Posterior cingulate gyrus (tissue), 11 donors: ENCODE measurements at places on chromosomes 1 and 21.

GRCh38 chr1:121413821-121414220, 229.0 kb downstream of the SRGAP2C start:
- DNase-seq, result no peak

DNA sequence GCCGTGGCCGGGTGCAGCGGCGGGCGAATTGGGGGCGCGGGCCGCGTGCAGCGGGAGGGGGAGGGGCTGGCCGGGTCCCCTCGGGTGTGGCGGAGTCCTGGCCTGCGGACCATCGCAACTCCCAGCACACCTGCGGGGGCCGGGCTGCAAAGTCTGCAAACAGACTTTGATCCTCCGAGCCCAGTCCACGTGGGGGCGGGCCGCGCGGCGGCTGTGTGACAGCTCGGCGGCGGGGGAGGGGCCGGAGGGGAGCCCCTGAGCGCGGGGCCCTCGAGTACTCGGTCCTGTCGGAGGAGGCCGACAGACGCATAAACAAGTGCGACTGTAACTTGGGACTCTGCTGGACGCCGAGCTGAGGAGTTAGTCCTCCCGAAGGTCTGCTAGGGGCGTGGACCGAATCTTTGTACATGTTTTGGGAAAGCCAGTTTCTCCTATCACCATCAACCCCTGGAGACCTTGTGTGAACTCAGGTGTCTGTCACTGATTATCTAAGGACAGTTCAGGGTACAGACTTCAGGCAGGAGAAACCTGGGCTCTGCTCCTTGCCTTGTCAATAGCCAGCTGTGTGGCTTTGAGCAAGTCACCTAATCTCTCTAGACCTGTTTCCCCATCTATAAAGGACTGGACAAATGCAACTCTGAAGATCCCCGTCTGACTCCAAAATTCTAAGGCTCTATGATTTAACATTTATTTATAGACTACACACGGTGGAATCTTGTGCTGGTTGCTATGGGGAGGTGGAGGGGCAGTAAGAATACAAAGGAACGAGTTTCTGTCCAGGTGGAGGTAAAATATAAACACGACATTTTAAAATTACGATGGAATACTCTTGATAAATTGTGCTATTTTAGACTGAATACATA, 710 bp upstream of the SLC30A1 start:
- peak; percentile 71 for DNase-seq

DNA sequence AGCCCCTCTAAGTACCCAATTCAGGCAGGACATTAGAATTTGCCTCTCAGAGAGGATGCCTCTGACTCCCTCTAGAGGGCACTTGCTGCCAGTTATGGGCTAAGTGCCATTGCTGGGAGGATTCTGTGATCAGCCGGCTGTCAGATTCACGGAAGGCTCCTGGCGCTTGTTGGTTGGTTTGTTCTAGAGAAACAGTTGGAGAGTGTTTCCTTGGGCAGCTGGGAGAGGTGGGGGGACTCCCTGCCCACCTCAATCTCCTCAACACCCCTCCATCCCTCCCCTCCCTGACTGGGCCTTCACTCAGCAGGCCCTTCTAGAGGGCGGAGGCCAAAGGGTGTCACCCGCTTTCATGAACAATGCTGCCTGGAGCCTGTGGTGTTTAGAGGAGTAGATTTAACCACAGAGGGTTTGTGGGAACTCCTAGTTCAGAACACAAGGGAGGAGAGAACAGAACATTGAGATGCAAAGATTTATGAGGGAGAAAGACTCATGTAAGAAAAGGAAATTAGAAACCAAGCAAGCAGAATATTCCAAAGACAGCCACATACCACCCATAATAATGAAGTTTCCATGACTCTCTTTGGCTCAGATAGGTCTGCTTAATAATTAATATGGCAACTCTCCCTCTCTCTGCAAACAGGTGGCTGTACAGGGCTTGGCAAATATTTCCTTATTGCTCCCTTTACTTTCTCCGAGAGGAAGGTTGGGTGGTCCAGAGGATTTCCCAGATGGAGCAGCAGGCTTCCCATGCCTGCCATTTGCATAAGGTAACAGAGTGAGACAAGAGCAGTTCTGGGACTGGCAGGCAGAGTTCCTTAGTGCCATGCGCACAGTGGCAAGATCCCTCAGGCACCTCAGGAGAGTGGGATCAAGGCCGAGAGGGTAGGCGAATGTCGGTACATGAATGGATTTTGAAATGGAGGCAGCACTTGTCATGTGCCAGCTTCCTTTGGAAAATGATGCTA, 30.0 kb upstream of the ACP6 start:
- peak; percentile 55 for DNase-seq

DNA sequence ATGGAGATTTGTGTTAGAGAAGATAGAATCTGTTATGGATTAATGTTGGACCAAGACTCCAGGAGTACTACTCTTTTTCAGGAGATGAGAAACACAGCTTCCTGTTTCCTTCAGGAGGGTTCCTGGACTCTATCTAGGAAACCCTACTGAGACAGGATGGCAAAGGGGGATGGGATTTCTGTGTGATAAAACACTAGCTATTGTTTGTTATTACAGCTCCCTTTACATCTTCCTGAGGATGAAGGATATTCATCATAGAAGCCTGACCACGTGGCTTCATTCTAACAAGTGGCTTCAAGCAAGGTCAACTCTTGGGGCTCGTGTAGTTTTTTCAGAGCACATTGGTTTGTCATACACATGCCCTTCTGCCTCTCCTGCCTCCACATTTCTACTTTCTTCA, 33.3 kb downstream of the RGL1 start:
- no peak for DNase-seq

GRCh38 chr1:222784916-222785315, 29.9 kb upstream of the DISP1 start:
- DNase-seq, result no peak

GRCh38 chr1:29123887-29124365, at the start of gene TMEM200B:
TSS of gene TMEM200B (minus strand) at chr1:29123903. CDS start at chr1:29121828, 2,075 bp downstream.
- no peak for DNase-seq

GRCh38 chr21:37762606-37763005, 153.7 kb downstream of the KCNJ6 start:
- DNase-seq, result no peak

GRCh38 chr1:243547891-243548290, 292.1 kb downstream of the SDCCAG8 start:
- no peak for DNase-seq

DNA sequence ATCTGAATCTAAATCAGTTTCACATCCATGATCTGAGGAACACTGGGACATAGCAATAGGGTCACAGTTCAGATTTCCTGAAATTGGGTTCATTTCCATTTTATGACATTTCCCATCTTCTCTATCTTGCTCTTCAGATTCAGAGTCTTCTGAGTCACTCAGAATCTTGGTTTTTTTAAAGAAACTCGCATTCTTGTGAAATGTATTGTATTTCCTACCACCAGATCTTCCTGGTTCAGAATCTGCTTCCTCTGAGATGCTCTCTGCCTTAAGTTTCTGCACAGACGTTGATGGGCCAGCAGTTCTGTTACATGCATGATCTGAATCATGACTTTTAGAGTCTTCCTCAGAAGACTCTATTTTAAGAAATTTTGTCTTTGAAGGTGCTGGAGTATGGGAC, 15.5 kb upstream of the PSMG1 start:
- DNase-seq, result no peak

DNA sequence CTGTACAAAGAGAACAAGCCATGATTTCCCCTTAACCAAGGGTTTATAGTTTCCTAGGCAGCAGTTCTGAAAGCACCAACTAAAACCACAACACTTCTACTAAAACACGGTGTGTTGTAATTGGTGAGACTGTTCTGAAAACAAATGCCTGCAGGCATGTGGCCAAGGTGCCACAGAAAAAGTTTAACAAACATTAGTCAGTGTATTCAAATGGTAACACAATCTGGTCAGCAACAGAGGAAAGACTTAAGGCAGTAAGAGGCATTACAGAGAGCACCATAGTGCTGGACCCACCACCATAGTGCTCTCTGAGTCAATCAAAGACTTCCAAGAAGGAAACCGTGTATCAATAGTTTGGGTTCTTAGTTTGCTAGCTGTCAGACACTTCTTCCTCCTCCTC, 16.7 kb downstream of the SNIP1 start:
- DNase-seq, result no peak

- DNase-seq, result no peak
Measured at GRCh38 chr21:44984428-44984791, 44.6 kb downstream of the SLX9 start.

- no peak for DNase-seq
Measured at GRCh38 chr1:93677729-93678128, 3.9 kb downstream of the BCAR3 start.

DNA sequence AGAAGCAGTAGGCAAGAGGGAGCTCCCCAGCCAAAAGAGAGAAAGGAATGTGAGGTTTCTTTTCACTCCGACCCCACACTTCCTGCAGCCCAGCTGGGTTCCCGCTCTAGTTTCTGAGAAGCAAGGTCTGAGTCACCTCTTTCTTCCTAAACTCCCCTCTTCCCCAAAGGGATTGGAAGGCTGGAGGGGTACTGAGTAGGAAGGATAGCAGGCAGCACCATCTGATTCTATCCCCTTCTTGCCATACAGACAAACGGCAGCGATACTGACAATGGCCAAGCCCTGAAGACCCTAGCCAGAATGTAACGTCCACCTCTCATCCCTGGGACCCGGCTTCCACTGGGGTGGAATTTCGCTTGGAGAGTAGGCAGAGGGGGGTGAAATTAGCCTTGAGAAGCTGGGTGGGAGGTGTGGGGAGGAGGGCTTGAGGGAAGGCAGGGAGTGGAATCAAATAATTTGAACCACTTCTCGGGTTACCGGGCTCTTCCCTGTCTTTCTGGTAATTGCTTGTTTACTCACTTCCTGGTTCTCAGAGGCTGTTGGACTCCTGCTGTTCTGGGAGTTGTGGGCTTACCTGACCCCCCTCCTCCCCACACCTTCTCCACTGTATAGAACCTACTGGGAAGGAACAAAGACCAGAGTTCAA, 13.2 kb downstream of the IER5 start:
- no peak for DNase-seq

DNA sequence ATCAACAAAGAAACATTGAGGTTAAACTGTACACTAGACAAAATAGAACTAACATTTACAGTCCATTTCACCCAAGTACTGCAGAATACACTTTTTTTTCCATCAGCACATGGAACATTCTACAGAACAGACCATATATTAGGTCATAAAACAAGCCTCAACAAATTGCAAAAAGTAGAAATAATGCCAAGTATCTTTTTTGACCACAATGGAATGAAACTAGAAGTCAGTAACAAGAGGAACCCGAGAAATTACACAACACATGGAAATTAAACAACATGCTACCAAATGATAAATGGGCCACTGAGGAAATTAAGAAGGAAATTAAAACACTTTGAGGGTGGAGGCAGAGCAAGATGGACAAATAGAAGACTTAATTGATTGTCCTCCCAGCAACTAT, 8.4 kb upstream of the C1orf185 start:
- no peak for DNase-seq

DNA sequence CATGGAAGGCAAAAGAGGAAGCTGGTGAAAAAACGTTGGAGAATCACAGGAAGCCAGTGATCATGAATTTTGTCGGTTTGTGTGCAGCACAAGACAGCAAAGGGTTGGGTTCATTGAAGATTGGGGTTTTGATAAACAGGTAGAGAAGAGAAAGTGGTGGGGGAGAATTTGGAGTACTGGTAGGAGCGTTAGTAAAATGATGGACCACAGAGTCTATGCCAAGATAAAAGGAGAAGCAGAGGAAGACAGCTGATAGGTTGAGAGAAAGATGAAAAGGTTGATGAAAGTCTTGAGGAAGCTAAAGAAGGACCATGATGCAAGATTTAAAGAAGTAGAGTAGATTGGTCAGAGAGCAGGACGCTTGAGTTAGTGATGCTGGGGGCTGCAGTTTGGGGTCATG, 156.8 kb upstream of the POU3F1 start:
- DNase-seq, result no peak

GRCh38 chr1:3481836-3482375, 27.4 kb downstream of the ARHGEF16 start:
- DNase-seq, result no peak

- no peak for DNase-seq
Measured at GRCh38 chr21:35438643-35439404, 389.7 kb upstream of the RUNX1 start.

- DNase-seq, result no peak
Measured at GRCh38 chr21:42242611-42243010, 23.7 kb downstream of the ABCG1 start.

DNA sequence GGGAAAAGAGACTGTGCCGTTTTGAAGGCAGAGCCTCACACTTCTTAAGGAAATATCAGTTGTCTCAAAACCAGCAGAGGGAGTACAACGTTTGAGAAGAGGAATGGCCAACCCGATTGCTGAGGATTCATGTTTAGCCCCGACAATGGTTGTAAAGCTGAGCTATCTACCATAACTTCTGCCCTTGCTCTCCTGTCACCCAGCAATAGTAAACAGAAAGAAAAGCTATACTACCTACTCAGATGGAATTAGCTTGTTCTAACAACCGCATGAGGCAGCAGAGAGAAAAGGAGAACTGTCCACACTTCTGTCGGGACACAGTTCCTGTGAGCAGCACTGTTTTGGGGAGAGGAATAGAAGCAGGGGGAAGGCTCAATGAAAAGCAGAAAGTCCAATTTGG, 91.2 kb downstream of the SLC45A1 start:
- DNase-seq, result no peak

DNA sequence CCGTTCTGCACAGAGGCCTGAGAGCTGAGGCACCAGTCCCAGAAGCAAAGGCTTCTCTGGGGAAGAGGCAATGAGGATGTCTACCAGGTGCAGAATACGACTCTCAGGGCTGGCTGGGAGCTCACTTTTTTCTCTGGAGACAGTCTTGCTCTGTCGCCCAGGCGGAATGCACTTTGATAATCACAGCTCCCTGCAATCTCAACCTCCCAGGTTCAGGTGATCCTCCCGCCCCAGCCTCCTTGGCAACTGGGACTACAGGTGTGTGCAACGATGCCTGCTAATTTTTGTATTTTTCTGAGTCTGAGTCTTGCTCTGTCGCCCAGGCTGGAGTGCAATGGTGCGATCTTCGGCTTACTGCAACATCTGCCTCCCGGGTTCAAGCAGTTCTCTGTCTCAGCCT, 17.6 kb downstream of the NADK start:
- no peak for DNase-seq

GRCh38 chr1:236904892-236905741, 99.1 kb downstream of the MT1HL1 start:
- no peak for DNase-seq

- DNase-seq, result no peak
Measured at GRCh38 chr1:70353601-70354331, 756 bp downstream of the ANKRD13C start.

GRCh38 chr1:234114648-234115307, 210.3 kb downstream of the SLC35F3 start:
- DNase-seq, result no peak
